IMR-90 (cell line): ENCODE measurements at places on chromosomes 7 and 10. TPM values are rescaled to one million over a fixed set of nuclear protein-coding genes. Genes with fewer than 3 reads are reported as not detected.

Gene PAX4
- not detected in 2 replicates for total RNA-seq

Gene FZD8
- 3.6 and 4.4 TPM in 2 replicates for total RNA-seq

- DNase-seq, result peak; percentile 65
These were observed 12.1 kb upstream of the RHBDD2 start for GRCh38 chr7:75866489-75867389.

DNA sequence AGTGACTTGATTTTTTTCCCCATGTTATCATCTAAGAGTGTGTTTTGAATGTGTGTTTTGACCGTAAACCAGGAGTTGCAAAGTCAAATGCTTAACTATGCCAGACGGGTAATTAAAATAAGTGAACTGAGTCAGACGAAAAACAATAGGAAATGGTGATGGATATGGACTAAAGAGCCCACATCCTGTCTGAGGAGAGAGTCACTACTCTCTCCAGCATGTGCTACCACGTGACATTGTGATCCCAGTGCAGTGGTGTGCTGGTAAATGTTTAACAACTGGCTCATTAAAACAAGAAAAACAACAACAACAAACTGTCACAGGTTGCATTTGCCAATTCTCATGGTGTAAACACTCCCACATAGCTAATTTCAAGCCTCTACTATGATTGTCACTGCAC is 164.3 kb downstream of the SUGCT start:
- DNase-seq, result peak; percentile 74

DNA sequence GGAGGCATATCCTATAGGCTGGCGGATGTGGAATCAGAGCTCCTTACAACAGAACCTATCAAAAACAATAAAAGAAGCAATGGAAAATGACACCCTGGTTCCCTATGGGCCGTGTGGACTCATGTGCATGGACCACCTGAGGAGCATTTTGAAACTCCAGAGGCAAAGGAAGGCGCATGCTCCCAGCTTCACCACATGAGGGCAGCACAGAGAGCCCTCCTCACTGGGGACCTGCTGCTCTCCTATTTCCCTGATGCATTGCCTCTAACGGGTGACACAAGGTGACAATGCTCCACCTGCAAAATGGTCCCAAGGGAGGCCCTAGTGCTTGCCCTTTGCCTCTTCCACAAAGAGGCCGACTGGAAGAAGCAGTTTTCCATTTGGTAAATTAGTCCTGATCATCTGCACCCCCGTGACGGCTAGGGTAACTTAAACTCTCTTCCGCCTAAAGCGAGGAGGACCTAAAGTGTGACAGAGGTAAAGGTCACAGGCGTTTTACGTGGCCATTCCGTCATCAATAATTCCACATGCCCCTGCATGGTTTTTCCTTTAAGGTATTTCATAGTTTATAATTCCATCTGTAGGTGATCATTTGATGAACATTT is 67.7 kb downstream of the GPAM start:
- peak; percentile 18 for DNase-seq

GRCh38 chr7:133650069-133650468 is 397.2 kb downstream of the EXOC4 start:
- DNase-seq, result peak; percentile 69
